Activated B cell treated with CpG ODN at 0.5 μM for 24 hours (primary cell): ENCODE measurements at places on chromosomes 12 and 14.

- H3K36me3 ChIP-seq, result peaks cover 2% of the 10 kb centered on the region
- H3K4me3 ChIP-seq, result no peak overlapping the region
- no peak overlapping the region for H3K27ac ChIP-seq
- no peaks in the 10 kb centered on the region for H3K4me1 ChIP-seq
- DNase-seq, result no peak
- no peaks in the 10 kb centered on the region for H3K27me3 ChIP-seq
Observed at GRCh38 chr12:71725011-71725410, 29.7 kb upstream of the RAB21 start.

DNA sequence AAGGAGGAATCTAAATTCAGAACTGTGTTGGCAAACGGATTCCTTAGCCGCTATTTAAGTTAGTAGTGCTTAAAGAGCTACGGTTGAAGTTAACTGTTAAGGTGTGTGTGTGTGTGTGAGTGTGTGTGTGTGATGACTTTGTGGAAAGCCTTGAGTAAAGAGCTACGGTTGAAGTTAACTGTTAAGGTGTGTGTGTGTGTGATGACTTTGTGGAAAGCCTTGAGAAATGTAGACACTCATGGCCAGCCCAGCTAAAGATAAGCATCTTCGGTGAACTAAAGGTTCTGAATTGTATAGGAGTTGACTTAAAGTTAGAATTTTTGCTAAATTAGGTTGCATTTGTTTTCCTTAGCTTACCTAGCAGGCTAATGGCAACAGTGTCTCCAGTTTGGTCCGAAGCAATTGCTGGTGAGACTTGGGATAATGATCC is 1.4 kb downstream of the KTN1 start:
- peaks cover 45% of the 10 kb centered on the region for H3K4me1 ChIP-seq
- peaks cover 4% of the 10 kb centered on the region for H3K36me3 ChIP-seq
- no peak for DNase-seq

DNA sequence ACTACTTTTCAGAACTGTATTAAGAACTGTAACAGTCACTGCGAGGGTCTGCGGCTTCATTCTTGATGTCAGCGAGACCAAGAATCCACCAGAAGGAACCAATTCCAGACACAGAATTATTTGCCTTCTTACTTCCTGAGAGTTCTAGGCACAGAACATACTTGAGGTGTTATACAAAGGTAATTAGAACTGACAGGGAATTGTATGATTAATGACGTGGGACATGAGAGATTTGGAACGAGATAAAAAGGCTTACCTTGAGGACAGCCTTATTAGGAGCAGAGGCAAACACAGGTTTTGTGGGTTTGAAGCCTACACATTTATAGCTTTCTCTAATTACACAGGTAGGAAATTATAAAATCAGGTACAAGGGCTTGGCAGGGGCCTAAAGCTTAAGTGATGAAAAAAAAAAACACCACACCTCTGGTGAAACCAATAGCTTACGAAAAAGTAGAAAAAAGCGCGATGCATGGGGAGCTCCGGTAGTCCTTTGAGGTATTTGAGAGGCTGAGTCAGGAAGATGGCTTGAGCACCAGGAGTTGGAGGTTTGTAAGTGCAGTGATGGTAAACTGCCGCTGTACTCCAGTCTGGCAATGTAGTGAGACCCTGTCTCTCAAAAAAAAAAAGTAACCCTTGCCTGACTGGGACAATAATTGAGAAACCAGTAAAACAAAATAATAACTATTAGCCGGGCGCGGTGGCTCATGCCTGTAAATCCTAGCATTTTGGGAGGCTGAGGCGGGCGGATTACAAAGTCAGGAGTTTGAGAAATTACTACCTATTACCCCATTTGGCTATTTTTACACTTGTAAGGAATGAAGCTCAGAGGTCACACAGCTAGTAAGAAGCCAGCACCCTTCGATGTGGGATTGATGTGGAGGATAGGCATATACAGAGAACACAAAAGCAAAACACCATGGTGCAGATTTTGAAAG is 795 bp upstream of the ACOT2 start:
- H3K27ac ChIP-seq, result peak overlapping the region; percentile 95
- DNase-seq, result no peak
- H3K4me3 ChIP-seq, result peak overlapping the region; percentile 94
- peaks cover 34% of the 10 kb centered on the region for H3K4me1 ChIP-seq

- H3K4me3 ChIP-seq, result peak overlapping the region; percentile 96
- peaks cover 8% of the 10 kb centered on the region for H3K36me3 ChIP-seq
- peak overlapping the region; percentile 70 for H3K27ac ChIP-seq
- peaks cover 58% of the 10 kb centered on the region for H3K4me1 ChIP-seq
- H3K27me3 ChIP-seq, result no peaks in the 10 kb centered on the region
- peak; percentile 40 for DNase-seq
Observed at GRCh38 chr12:94149781-94150239, 1.4 kb downstream of the PLXNC1 start.

DNA sequence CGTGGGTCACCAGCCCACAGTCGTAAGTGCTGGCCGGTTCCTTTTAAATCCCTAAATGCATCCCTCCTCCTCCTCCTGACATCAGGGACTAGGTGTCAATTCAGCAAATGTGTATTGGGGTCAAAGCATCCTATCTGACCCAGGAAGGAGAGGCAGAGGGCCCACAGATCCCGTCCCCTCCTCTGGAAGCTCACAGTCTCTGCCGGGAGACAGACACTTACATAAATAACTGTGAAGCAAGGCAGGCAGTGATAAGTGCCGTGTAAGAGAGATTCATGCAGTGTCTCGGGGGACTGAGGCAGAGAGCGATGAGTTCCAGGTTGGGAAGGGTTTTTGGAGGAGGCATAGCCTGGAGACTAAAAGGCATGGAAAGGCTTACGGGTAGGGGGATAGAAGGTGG is 44.1 kb downstream of the HRK start:
- H3K4me3 ChIP-seq, result no peak overlapping the region
- H3K27me3 ChIP-seq, result no peaks in the 10 kb centered on the region
- peaks cover 8% of the 10 kb centered on the region for H3K36me3 ChIP-seq
- DNase-seq, result no peak
- H3K27ac ChIP-seq, result no peak overlapping the region
- peaks cover 12% of the 10 kb centered on the region for H3K4me1 ChIP-seq

DNA sequence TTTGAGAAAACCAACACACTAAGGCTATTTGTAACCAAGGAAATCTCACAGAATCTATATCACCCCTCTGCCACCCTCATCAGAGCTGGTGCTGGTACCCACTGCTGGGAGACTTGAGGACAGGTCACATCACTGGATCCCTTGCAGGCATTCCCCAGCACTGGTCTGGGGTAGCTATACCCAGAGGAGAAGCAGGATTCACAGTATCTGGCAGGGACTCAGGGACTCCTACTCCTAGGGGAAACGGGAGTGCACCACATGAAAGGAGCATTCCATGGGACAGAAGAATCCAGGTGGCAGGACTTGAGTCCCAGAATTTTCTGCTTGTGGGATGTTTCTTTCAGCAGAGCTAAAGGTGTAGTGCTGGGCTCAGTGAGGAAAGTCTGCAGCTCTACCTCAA is 223.2 kb downstream of the ADGRD1 start:
- no peaks in the 10 kb centered on the region for H3K4me1 ChIP-seq
- no peak overlapping the region for H3K4me3 ChIP-seq
- peaks cover 12% of the 10 kb centered on the region for H3K27me3 ChIP-seq
- peaks cover 2% of the 10 kb centered on the region for H3K36me3 ChIP-seq

- H3K27me3 ChIP-seq, result no peaks in the 10 kb centered on the region
- DNase-seq, result no peak
- peaks cover 34% of the 10 kb centered on the region for H3K36me3 ChIP-seq
- H3K4me3 ChIP-seq, result no peak overlapping the region
Observed at GRCh38 chr12:26422839-26423398, 227.5 kb downstream of the SSPN start.

GRCh38 chr12:14710632-14711320 is 14.4 kb upstream of the GUCY2C start:
- peaks cover 3% of the 10 kb centered on the region for H3K4me1 ChIP-seq
- no peaks in the 10 kb centered on the region for H3K36me3 ChIP-seq

- no peaks in the 10 kb centered on the region for H3K36me3 ChIP-seq
- peaks cover 6% of the 10 kb centered on the region for H3K4me1 ChIP-seq
- H3K27me3 ChIP-seq, result no peaks in the 10 kb centered on the region
- no peak for DNase-seq
Observed at GRCh38 chr14:32006263-32007110, 70.6 kb upstream of the ARHGAP5 start.

GRCh38 chr12:114409852-114410600 is 4.1 kb upstream of the TBX5 start:
- peaks cover 81% of the 10 kb centered on the region for H3K27me3 ChIP-seq
- peaks cover 6% of the 10 kb centered on the region for H3K4me1 ChIP-seq
- H3K36me3 ChIP-seq, result no peaks in the 10 kb centered on the region
- DNase-seq, result no peak
- H3K27ac ChIP-seq, result no peak overlapping the region

DNA sequence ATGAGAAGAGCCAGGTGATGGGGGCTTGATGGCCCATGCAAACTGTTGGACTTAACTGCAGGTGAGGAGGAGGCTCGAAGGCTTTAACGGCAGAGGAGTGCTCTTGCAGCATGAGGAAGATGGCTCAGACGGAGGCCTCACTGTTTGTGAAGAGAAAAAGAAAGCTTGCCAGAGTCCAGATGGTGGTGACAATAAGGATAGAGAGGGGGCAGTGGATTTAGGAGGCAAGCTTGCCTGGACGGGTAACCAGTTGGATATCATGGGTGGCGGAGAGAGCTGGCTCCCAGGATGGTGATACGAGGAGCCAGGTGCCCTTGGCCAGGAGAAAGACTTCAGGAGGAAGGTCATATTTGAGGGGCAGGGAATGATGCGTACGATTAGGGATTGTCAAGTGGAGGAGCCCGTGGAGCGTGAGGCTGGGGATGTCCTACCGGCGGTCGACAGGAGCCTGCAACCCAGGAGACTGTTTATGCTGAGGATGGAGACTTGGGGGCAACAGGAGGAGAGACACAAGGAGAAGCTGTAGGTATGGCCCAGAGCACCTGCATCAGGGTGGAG is 71.8 kb downstream of the CACNA1C start:
- H3K4me1 ChIP-seq, result no peaks in the 10 kb centered on the region
- H3K4me3 ChIP-seq, result no peak overlapping the region
- no peak overlapping the region for H3K27ac ChIP-seq

GRCh38 chr14:104072586-104072985 is 12.9 kb upstream of the ASPG start:
- H3K27ac ChIP-seq, result no peak overlapping the region

DNA sequence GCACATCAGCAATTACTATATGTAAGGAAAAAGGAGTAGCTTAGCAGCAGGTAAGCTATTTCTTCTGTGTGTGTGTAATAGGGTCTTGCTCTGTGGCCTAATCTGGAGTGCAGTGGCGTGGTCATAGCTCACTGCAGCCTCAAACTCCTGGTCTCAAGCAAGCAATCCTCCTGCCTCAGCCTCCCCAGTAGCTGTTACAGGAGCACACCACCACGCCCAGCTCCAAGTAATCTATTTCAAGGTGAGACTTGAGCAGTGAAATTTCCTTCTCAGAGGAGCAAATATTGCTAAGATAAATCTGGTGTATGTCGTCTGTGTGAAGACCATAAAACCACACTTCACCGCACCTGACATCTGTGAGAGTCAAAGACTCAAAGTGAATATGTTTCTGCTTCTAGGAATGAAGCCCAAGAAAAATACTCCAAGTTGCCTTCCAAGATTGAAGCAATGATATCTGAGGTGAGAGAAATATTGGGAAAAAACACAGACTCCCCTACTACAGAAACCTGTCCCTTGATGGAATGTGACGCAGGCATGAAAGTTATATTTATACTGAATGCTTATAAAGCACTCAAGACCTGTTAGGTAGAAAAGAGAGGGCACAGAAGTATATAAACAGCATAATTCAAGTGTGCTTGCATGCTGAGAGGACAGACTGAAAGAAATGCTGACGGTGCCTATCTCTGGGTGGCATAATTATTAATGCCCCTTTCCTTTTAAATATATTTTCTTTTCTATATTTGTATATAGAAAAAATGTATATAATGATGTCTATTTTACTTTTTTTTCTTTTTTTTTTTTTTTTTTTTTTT is 2.5 kb upstream of the SELPLG start:
- DNase-seq, result no peak
- peak overlapping the region; percentile 98 for H3K27ac ChIP-seq
- H3K4me1 ChIP-seq, result peaks cover 98% of the 10 kb centered on the region

GRCh38 chr12:79301181-79301580 is 389.6 kb downstream of the PAWR start:
- no peak overlapping the region for H3K4me3 ChIP-seq
- DNase-seq, result no peak
- no peaks in the 10 kb centered on the region for H3K27me3 ChIP-seq
- no peaks in the 10 kb centered on the region for H3K4me1 ChIP-seq

GRCh38 chr12:6828781-6829535 is 751 bp downstream of the P3H3 start:
- peak overlapping the region; percentile 86 for H3K4me3 ChIP-seq
- H3K27me3 ChIP-seq, result peaks cover 58% of the 10 kb centered on the region
- H3K4me1 ChIP-seq, result peaks cover 16% of the 10 kb centered on the region
- peak; percentile 43 for DNase-seq

DNA sequence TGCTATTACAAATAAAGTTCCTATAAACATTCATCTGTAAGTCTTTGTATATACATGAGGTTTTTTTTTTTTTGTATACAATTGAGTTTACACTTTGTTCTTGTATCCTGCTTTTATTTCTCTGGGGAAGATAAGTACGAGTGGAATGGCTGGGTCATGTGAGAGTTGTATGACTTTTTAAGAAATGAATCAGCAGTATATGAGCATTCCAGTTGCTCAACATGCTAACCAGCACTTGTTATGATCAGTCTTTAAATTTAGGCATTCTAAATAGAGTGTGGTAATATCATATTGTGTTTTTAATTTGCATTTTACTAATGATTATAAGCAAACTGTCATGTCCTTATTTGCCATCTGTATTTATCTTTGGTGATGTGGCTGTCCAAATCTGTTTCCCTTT is 44.7 kb upstream of the AMIGO2 start:
- DNase-seq, result no peak
- no peaks in the 10 kb centered on the region for H3K27me3 ChIP-seq
- no peak overlapping the region for H3K4me3 ChIP-seq
- no peaks in the 10 kb centered on the region for H3K36me3 ChIP-seq

DNA sequence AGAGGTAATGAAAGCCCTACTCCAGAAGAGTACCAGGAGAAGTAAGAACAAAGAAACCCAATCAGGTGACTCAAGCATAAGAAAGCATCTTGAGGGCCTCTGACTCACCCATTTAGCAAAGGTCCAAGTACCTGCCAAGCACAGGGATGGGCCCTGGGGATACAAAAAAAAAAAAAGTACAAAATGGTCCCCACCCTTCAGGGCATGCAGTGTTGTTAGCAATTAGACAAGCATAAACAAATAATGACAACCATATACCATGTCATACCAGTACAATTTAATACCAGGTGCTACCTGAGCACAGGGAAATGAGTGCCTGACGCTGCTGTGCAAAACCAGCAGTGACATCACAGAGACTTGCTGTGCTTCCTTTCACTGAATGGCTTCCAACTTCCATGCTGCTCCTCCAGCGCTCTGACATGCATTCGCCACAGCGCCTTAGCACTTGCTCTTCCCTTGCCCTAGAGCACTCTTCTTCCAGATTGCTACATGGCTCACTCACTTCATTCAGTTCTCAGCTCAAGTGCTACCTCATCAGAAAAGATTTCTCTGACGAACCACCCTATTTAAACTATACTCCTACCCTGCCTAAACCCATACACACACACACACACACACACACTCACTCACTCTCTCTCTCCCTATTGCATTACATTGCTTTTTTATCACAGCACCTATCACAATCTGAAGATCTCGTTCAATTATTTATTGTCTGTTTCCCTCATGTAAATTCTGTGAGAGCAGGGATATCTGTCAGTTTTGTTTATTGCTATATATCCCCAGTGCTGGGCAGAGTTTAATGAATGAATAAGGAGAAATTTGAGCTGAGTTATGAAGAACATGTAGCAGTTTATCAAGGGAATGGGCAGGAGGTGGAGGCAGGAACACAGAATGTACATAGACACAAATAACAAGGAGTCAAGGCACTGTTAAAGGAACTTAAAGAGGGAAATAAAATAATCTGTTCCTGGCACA is 12.9 kb upstream of the EPS8 start:
- H3K27me3 ChIP-seq, result peaks cover 11% of the 10 kb centered on the region
- H3K4me1 ChIP-seq, result no peaks in the 10 kb centered on the region
- H3K27ac ChIP-seq, result no peak overlapping the region
- no peak overlapping the region for H3K4me3 ChIP-seq
- H3K36me3 ChIP-seq, result no peaks in the 10 kb centered on the region
